ENCODE measurements at places on chromosomes 13 and 19. TPM values are rescaled to one million over a fixed set of nuclear protein-coding genes. Genes with fewer than 3 reads are reported as not detected.

Gene BICRA
- total RNA-seq = 4.5 TPM

Gene PPFIA3
- 1.3 TPM for total RNA-seq

Gene LGALS4
- total RNA-seq = 0.64 TPM

Gene ZNF787
- 32.6 TPM for total RNA-seq

Gene TEX29
- not detected for total RNA-seq

Gene NANOS3
- not detected for total RNA-seq

Gene LSM14A
- total RNA-seq = 142 TPM

Gene ZNF66
- 1.6 TPM for total RNA-seq

Gene CCL25
- not detected for total RNA-seq

DNA sequence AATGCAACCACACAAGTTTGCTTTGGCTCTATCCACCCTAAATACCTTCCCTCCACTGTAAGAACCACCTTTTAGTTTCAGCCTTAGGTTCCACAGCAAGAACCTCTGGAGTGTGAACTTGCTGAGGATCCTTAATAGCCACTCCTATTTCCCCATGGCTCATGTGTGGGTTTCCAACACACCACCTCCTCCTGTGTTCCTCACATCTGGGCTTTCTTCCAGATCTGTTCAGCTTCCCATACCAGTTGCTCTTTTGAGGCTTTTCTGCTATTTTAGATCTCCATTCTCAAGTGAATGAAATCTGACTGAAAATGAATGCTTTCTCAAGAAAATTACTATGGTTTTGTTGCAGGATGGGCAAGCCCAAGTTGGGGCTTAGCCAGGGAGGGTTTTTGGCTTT is 104.8 kb upstream of the MIR17HG start:
- no peak for DNase-seq

- no peak for DNase-seq
Measured at GRCh38 chr13:44171156-44171555, 202.5 kb upstream of the SERP2 start.

DNA sequence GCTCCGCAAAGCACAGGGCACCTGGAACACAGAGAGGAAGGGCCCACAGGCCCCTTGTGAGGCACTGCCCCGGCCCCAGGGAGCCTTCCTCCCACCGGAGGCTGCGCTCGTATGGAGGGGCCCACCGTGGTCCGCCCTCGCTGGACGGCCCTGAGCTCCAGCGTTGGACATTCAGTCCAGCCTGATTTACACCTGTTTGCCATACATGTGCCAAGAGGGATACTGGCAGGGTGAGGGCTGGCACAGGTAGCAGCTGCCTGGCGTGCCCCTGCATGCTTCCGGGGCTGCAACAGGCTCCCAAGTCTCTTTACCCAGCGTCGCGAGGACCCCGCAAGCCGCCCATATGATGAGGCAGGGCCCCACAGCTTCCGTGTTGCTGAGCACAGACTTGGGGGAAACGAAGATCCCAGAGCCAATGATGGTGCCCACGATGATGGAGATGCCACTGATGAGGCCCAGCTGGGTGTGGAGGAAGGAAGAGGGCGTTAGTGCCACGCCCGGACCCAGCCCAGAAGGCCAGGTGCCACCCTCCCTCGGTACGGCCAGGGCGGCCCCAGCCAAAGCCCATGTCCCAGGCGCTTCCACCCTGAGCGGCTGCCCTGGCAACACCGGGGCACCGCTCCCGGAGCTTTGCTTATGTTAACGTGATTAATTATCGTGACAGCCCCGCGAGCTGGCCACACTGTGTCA is 5.1 kb downstream of the SLC7A9 start:
- no peak for DNase-seq

- no peak for DNase-seq
Measured at GRCh38 chr19:29873024-29873800, 61.4 kb downstream of the CCNE1 start.

- no peak for DNase-seq
Measured at GRCh38 chr13:113646921-113647340, 11.1 kb downstream of the ATP4B start.

DNA sequence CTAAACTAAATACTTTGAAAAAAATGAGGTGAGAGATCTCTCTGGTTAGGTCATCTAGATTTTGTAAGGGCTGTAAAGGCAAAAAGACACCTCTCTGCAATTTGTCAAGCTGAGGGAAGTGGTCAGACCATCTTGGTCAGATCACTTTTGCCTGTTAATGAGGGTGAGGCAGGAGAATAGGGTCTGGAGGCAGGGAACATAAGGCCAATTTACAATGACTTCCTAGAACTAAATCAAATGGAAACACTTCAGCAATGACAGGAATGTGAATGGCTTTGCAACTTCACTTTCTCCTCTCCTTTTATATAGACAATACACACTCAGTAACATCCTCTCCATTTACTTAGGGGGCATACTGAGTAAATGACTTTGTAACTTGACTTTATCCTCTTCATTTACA is 1653.4 kb downstream of the SLITRK5 start:
- no peak for DNase-seq

- no peak for DNase-seq
Measured at GRCh38 chr13:63351533-63351932, 1935.9 kb upstream of the PCDH20 start.

DNA sequence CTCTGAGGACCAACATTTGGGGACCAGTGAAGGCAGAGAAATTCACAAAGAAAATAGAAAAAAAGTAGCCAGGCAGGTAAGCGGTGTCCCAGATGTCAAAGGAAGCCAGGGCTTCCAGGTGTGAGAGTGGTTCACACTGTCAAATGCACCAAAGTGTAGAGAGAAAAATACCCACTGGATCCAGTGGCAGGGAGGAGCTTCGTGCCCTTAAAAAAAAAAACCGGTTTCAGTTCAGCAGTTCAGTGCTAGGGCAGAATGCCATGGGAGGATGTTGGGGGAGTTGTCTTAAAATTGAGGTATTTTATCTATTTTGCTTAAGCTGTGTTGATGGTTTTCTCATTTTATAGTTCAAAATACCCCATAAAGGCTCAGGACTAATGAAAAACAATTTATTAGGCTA is 47.8 kb upstream of the C1QTNF9 start:
- no peak for DNase-seq

DNA sequence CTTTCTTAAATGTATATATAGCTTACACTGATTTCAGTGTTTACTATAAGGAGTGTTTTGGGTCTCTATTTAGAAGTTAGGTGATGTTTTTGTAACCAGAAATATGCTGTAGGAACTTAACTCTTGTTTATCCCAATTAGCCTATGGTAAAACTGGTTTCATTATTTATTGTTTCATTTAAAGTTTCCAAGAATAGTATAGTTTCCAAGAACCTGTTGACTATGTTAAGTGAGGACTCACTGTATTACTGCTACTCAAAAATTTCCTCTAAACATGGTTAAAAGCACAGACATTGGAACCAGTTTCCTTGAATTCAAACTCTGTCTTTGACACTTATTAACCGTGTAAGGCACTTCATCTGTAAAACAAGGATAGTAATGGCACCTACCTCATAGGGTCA is 187.4 kb downstream of the RGCC start:
- no peak for DNase-seq

- DNase-seq = no peak
Measured at GRCh38 chr19:6769006-6769619, 1.9 kb upstream of the SH2D3A start.

- DNase-seq = no peak
Measured at GRCh38 chr13:31903111-31903815, 128.3 kb upstream of the FRY start.

DNA sequence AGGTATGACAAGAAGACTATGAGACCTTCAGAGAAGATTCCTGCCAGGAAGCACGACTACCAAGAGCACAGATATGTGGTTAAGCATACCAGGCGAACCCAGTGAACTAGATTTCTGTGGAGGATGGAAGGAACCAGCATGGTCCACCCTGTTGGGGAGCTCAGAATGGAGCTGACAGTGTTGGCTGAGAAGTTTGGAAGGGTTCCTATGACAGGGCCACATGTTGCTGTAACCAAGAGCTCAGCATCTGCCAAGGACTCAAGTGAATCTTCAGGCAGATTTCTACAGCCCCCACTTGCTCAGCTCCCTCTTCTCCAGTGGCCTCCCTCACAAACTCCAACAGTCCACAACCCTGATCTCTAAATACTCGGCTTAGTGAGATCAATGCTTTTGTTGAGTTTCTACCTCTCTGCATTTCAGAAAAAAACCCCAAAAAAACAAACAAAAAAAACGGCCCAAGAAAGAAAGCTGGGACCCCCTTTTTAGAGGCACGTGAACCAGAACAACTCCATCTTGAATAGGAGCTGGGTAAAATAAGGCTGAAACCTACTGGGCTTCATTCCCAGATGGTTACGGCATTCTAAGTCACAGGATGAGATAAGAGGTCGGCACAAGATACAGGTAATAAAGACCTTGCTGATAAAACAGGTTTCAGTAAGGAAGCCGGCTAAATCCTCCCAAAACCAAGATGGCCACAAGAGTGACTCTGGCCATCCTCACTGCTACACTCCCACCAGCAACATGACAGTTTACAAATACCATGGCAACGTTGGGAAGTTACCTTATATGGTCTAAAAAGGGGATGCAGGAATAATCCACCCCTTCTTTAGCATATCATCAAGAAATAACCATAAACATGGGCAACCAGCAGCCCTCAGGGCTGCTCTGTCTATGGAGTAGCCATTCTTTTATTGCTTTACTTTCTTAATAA is 691.1 kb downstream of the UQCRFS1 start:
- DNase-seq = no peak

DNA sequence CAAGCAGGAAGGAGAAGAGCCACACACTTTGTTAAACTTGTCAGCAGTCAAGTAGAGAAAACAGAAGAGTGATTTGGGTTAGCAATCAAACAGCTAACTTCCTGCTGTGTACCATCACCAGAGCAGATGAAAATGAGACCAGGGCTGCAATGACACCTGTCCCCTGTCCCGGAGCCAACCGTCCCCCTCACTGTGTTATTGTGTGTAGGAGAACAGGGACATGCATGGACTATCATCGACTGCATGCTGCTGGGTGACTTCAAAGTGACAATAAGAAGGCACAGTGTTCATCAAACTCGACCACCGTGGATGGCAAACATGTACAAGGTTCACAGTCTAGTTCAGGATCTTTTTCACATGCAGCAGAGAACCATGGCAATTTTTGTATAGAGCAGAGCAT is 94.0 kb upstream of the SLC15A1 start:
- no peak for DNase-seq
